Mesothelial cell of epicardium (in vitro differentiated cells): ENCODE measurements at places on chromosomes 4 and X. TPM values are rescaled to one million over a fixed set of nuclear protein-coding genes. Genes with fewer than 3 reads are reported as not detected.

DNA sequence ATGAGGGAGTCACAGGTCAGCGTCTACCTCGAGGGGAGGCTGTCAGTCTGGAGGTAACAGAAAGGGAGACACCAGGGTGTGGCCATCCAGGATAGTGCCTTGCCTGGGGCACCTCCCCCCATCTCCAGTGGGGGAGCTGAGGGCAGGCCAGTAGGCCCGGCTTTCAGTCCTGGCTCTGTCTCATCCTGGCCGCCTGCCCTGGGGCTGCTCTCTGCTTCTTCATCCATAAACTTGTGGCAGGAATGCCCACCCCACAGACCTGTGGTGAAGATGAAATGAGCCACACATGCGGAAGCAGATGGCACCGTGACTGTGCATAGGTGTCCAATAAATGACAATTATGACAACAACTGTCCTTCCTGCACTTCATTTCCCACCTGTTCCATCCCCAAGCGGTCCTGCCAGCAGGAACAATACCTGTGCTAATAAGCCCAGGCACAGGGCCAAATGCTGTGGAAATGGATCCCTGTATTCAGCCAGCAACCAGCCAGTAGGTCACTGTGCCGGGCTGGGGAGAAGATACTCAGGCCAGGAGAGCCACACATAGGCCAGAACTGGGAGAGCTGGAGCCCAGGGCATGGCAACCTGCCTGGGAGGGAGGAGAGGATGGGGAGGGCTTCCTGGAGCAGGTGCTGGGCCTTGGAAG, 30.2 kb downstream of the TRO start:
- no peak for DNase-seq

GRCh38 chr4:153532636-153533035, 66.5 kb downstream of the TMEM131L start:
- DNase-seq, result no peak

DNA sequence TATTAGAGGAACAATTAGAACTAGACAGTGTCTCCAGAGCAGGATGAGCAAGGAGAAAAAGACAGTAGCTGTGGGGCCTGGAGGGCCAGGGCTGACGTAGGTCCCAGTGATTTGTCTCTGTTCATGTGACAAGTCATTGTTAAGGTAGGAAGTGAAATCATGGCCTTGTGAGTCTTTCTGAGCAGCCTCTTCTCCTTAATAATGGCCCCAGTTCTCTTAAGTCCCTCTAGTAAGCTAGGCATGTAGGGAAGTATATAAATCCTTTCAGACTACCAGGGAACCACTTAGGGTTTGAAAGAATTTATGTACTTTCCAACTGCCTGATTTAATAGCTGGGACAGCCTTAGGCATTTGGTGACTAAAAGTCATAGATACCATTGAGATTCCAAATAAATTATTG, 133.0 kb downstream of the KLHL8 start:
- DNase-seq, result no peak

DNA sequence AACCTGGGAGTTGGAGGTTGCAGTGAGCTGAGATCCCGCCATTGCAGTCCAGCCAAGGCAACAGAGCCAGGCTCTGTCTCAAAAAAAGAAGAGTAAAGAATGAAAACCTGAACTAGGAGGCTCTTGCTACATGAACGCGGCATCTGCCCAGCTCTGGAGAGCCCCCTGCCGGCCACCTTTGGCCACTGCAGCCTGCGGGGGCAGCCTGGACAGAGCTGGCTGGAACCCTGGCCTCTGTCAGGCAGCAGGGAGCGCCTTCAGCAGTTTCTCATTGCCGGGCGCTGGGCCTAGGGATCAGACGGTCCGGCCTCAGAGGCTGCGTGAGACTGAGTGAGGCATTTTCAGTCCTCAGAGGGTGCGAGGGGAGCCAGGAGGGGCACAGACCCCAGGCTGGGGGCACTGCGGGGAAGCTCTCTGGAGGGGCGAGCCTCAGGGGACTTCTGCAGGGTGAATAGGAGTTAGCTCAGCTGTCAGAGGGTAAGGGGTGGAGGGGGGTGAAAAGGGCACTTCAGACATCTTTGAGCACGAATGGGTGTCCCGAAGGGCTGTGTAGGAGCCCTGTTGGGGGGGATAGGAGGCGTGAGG, 17.5 kb downstream of the DOK7 start:
- DNase-seq, result peak; percentile 70

GRCh38 chr4:19971829-19972228, 279.9 kb upstream of the SLIT2 start:
- DNase-seq, result no peak

DNA sequence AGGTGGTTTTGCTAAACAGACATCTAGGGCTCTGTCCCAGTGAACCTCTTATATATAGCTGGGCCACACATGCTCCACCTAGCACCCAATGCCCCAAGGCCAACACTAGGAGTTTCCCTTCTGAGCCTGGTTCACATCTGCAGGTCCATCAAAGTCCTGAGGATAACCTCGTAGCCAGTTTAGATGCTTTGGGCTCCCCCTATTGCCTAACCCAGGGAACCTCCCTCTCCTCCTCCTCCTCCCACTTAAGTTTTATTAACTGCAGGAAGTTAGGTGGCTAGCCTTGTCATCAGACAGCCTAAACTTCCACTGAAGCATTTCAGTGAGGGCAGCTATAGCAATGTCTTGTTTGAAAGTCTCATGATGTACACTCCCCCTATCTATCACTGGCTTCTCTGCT, 88.0 kb downstream of the GUCY2F start:
- DNase-seq, result no peak

DNA sequence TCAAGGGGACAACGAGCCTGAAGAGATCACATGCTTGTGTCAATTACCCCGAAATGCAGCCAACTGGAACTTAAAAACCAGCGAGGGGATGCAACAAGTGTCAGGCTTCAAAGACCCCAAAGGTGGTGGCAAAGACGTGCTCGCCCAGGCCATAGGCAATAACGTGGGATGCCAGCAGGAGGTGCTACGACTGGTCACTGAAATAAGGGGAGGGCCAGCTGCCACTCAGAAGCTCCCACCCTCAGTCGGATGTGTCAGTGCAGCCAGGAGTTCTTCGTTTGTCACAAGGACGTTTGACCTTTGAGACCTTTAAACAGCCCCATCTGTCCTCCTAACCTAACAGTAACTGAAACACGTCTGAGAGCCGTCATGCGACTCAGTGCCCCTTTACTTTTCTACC, 556.8 kb upstream of the PCDH10 start:
- DNase-seq, result no peak

- DNase-seq, result no peak
Measured at GRCh38 chr4:178138491-178138890, 696.3 kb upstream of the AGA start.

- no peak for DNase-seq
Measured at GRCh38 chr4:77465271-77465670, 140.3 kb upstream of the CXCL13 start.

DNA sequence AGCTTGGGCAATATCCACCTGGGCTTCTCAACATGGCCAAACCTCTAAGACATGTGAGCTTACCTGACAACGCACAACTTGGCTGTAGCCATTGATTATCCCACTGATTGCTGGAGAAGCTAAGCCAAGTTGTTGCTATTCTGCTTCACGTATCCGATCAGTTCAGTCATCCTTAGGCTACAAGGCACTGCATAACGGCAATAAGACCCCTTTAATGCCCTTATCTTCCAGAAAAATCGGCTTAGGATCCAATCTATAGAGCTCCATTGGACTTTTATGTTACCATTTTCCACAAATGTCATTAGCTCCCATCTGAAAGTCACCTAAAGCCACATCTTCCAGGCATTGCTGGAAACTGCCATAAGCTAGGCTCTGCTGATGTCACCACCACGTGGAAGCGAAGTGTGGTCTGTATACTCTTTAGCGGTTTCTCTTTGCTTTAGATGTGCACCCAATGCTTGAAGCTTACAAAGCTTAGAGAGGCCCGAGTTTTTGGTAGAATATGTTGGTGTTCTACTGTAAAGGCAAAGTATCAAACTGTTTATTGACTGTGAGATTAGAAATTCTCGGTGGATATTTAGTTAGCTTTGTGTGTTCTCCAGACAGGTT, 163.1 kb downstream of the CPE start:
- DNase-seq, result no peak

DNA sequence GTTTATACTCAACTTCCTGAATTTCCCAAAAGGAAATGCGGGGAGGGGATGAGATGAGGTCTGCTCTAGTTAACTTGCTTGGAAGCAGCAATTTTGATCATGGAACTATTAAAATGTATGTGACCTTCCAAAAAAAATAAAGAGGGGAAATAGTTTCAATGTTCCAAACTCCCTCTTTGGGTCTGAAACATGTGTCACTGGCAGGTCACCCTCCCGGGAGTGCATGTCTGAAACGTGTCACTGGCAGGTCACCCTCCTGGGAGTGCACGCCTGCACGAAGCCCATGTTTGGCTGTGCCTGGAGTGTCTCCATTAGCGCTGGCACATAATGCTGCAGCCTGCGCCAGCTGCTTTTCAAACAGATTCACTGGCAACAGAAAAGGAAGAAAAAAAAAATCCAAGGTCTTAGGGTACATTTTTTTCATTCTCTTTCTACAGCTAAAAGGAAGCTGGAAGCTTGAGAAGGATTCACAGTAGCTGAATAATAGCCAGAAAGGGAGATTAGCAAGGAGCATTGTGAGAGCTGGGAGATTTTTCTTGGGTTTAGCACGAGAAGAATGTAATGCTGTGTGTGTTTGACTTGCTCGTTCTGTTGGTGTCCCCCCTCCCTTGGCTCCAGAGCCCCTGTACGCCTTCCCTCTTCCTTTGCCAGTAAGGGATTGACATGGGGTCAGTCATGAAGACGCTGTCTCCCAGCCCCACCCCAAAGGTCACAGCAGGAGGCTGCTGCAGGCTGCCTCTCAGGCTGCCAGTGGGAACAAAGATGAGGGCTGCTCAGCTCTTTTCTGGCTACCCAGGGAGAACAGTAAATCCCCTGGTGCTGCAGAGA, 39.2 kb upstream of the TLR3 start:
- no peak for DNase-seq

DNA sequence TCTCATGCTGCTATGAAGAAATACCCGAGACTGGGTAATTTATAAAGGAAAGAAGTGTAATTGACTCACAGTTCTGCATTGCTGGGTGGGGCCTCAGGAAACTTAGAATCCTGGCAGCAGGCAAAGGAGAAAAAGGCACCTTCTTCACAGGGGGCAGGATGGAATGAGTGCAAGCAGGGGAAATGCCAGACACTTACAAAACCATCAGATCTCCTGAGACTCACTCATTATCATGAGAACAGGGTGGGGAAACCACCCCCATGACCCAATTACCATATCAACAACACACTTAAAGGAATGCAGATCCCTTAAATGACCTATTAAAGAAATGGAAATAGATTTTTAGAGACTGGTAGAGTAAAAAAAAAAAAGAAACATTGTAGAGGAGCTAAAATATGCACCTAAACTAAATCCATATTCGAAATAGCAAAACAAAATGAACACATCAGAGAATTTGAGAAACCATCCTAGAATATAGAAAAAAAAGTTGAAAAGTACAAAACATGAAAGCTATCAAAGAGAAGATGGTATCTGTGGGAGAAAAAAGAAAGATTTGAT, 104.3 kb upstream of the UGT8 start:
- no peak for DNase-seq

DNA sequence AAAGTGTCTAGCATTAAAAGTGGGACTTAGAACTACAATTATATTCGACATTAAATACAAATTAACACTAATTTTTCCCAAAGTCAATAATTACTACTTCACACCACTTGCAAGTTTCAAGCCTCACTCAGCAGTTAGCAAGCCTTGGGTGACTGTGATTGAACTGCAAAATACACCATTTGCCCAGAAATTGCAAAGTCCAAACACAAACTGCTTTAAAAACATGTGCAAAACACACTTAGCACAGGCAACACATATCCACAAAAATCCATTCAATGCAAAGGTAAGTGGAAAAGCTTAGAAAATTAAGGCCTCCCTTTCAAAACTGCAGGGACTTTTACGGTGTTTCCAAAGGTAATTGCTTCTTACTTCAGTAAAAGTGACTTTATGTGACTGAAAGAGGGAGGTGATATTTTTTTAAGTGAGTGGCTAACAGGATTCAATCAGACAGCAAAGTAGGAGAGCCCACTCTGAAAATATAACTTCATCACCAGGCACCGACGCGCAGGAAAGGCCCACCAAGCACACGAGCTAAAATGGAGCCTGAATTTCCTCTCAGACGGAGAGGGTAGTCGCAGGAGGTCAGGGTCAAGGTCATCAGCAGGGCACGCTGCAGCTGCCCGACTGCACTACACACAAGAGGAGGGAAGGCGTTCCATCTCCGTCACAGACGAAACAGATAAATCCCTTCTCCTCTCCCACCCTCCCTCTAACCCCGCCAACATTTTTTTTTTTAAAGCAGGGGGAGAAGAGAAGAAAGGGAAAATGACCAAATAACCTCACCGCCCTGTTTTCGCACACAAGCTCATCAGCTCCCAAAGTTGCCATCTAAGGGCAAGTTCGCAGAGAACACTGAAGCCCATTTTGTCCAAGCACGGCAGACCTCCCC, 3.1 kb downstream of the ZNF827 start:
- no peak for DNase-seq

The VEGFD gene
- total RNA-seq, result 0.40 to 1.1 TPM (median 0.70 TPM) in 3 replicates

The SPANXA2 gene
- total RNA-seq, result not detected in 3 replicates

The CXCL3 gene
- total RNA-seq, result 2.1 to 2.8 TPM (median 2.3 TPM) in 3 replicates

The GAGE1 gene
- not detected in 3 replicates for total RNA-seq

The MAGEB6B gene
- not detected in 3 replicates for total RNA-seq

The SAT1 gene
- 225 to 236 TPM (median 233 TPM) in 3 replicates for total RNA-seq

The FAM236C gene
- total RNA-seq, result not detected in 3 replicates

The CCKAR gene
- not detected in 3 replicates for total RNA-seq

The ADAMTS3 gene
- total RNA-seq, result 9.2 to 11.0 TPM (median 10.7 TPM) in 3 replicates

The PAK3 gene
- total RNA-seq, result 4.0 to 4.2 TPM (median 4.2 TPM) in 3 replicates

The MAGED1 gene
- 354 to 374 TPM (median 363 TPM) in 3 replicates for total RNA-seq

The TACR3 gene
- total RNA-seq, result 0.07 TPM in 1 of 3 replicates, not detected in the others
